Endodermal cell (in vitro differentiated cells): ENCODE measurements at places on chromosomes 12 and 14.

- DNase-seq: peak; percentile 88
Observed at GRCh38 chr12:77685112-77685511, 145.6 kb upstream of the NAV3 start.

- DNase-seq: no peak
Observed at GRCh38 chr12:123089631-123090353, 61.1 kb downstream of the PITPNM2 start.

DNA sequence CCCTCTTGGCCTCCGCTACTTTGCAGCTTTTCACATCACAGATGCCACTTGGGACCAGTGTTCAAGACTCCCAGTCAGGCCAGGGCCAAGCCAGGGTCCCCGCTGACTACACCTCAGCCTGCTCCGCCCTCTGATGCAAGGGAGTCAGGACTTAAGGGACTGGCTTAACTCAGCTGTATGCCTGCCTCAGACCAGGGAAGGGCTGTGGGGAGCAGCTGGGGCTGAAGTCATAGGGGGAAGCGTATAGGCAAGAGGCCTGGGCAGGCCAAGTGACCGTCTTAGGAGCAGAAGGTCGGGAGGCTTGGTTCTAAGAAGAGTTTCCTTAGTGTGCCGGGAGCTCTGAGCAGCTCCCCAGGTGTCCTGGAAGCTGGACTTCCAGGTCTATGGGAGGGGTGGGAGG lies 21.9 kb downstream of the KDM2B start:
- peak; percentile 70 for DNase-seq

DNA sequence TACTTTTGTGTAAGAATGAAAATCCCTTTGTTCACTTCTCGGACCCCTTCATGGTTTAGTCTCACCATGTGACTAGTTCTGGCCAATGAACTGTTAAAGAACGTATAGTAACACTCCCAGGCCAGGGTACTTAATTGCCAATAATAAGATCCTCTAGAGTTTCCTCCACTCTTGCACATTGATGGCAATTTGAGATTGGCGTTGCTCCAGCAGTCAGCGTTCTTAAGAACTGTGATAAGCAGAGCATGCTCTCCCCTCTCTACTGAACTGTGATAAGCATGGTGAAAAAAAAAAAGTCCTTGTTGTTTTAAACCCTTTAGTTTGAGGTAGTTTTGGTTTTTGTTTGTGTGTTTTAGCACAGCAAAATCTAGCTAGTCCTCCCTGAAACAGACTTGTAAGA lies 854.5 kb downstream of the SLC6A15 start:
- DNase-seq: no peak

DNA sequence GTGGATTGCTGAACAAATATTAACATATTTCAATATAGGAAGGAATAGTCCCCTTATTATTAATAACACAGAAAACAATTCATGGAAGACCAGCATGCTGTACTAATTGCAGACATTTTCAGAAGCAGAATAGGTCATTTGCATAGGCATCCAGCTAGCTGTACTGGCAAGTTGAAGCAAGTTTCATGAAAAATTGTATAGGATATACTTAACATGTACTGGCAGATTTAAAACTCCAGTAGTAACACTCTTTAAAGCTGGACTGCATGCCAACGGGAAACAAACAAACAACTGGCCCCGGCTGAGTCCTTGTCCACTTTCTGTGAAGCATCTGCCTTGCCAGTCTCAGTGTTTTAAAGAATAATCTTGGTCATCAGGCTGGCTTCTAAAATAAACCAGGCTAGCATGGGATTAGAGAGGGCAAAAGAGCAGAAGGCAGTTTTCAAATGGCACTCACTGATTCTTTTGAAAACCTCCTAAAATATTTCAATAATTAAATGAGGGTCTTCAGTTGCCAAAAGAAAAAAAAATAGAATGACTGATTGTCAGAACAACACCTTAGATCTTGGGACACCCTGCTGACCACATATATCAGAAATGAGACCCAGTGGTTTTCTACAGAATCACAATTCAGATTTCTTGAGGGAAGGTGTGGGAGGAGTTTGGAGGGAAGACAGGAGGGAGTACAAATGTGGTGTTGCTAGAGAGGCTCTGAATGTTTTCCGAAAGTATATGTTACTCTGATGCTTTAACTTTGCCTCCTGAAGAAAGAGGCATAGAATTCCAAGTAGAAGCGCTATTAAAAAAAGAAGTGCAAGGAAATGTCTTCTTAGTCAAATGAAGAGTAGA lies 122.5 kb upstream of the KRAS start:
- no peak for DNase-seq

- DNase-seq: peak; percentile 92
Observed at GRCh38 chr12:127108360-127109215, 1158.4 kb upstream of the TMEM132C start.

DNA sequence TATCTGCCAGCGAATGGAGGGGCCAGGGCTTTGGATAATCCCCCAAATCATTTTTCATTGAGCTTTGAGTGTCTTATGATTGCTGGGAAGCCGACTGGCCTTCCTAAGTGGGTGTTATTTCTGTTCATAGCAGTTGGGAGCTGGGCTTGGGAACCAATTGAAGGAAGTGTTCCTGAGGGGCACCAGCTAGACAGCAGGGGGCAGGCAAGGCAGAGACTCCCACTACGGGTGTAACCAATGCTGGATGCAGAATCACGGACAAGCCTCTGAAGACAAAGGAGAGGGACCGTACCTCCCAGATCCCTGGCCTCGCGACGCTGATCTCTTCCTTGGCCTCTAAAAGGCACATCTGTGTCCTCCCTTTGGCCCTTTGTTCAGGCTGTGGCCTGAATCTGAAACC lies 149.0 kb upstream of the PRMT8 start:
- peak; percentile 89 for DNase-seq

GRCh38 chr12:54282949-54283593 lies 2.5 kb downstream of the HNRNPA1 start:
- no peak for DNase-seq

GRCh38 chr12:16857456-16857923 lies 251.5 kb upstream of the LMO3 start:
- no peak for DNase-seq

- no peak for DNase-seq
Observed at GRCh38 chr14:81187832-81188522, 32.8 kb downstream of the GTF2A1 start.

GRCh38 chr12:67415473-67415872 lies 146.3 kb downstream of the CAND1 start:
- peak; percentile 76 for DNase-seq

DNA sequence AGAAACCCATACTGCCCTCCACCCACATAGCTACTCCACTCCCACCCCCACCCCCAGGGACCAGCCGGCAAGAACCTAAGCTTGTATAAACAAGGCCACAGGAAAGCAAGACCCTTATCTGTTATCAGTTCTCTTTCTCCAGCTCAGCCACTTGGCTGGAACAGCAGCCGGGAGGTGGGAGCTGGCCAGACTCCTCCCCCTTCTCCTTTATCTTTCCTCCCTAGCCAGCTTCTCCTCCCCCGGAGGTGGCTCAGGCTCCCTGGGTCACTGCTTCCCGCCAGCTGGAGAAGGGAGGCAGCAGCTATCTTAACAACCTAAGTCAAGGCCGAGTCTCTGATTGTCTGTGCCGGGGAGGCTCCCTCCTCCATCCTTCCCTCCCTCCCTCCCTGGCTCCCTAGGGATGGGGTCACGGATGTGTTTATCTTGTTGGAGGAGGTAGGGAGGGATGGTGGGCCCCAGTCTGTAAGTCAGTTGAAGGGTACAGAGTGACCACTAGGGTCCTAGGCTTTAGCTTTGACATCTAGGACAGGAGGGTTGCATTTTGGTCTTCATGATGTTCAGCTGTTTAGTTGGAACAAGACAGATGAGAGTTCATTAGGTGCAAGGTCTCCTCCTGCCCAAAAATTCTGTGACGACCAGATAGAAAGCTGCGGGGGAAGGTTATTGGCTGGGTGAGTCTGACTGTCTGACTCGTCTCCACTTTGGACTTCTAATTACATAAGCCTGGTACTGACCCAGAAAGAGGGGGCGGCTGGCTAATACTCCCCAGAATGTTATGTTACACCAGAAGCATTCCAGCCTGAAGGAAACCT lies 29.7 kb downstream of the ZFP36L1 start:
- DNase-seq: peak; percentile 93

- no peak for DNase-seq
Observed at GRCh38 chr12:130083734-130084133, 78.5 kb upstream of the FZD10 start.

- no peak for DNase-seq
Observed at GRCh38 chr12:129005416-129005815, 152.1 kb downstream of the GLT1D1 start.

DNA sequence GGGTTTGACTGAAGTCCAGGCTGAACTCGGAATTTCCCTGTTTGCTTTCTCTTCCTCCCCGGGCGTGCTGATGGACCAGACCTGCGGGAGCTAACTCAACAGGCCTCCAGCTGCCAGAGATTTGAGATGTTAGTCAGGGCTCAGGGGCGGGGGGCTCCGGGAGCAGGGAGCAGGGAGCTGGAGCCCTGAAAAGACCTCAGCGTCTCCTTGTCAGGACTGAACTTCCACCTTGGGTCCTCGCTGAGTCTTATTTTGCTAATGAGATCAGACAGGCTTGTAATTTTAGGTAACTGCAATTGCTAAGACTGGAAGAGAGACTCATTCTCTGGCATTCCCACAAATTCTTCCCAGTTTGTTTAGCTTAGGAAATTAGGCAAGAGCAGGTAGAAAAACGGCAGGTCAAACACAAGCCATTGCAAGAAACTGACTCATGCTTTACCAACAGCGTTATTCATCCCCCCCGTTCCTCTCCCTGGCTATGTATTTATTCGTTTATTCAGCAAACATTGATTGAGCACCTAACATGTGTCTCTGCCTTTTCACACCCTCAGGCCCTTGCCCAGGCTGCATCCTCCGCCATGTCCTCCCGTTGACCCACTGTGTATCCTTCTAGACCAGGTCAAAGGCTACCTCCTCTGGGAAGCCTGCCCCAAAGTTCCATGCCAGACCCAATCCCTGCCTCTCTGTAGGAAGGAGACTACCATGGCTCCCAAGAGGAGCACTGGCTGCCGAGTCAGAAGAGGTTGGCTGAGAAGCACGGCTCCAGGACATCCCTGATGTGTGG lies 80.4 kb upstream of the DIO3 start:
- peak; percentile 39 for DNase-seq

DNA sequence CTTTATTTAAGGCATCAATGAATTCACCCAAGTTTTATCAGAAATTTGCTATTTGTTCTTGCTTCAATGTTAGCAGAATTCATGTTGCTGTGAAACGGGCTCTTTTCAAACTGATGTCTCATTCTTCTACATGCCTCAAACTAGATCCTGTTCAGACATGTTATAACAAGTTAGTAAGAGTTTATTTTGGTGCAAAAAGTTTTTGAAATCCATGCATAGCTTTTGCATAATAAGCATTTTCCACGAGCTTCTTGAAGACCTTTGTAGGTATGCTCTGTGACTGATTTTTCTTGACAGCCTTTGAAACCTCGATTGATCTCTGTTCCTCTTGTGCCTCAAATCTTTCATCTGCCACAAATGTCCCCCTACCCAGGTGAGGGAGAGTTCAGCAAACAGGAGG lies 275.2 kb downstream of the FOXN3 start:
- DNase-seq: no peak

DNA sequence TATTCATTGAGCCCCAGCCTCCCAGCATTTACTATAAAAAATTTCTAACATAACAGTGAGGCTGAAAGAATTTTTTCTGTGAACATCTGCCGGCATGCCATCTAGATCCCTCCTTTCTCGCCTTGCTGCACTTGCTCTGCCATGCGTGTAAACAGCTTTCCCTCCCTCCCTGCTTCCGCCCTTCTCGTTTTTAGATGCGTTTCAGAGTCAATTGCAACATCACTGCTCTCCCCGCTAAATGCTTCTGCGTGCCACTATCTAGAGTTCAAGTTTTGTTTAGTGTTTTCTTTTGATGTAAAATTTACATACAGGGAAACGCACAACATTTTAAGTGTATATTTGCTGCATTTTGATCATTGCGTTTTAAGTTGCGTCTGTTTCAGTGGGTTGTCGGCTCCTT lies 83.6 kb downstream of the CCDC92 start:
- DNase-seq: no peak

GRCh38 chr14:94769391-94770250 lies at the start of gene GSC:
GSC (minus strand) TSS chr14:94770113; CDS start chr14:94770015, 98 bp downstream.
- DNase-seq: no peak

DNA sequence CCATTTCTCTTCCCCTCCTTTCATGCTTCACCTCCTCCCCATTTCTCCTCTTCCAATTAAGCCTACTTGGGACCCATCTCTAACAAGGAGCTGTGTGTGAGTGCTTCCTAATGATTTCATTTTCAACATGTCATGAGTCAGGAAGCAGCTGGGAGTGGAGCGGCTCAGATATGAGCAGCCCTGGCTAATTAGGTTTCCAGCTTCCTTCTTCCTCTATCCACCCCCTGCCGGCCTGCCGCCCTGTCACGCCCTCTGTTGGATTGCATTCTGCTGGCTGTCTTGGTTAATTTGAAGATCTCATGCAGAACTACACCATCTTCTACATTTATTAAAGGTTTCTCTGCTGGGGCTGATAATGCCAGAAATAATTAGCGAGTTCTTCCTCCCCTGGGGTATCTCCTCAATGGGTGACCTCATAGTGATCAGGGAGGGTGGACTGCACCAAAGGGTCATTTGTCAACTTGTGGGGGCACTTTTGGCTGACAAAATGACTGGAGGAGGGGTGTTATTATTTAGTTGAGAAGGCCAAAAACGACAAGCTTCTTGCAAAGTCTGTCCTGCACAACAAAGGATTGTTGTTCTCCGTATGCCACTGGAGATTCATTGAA lies 300.9 kb upstream of the SRRM4 start:
- peak; percentile 80 for DNase-seq

DNA sequence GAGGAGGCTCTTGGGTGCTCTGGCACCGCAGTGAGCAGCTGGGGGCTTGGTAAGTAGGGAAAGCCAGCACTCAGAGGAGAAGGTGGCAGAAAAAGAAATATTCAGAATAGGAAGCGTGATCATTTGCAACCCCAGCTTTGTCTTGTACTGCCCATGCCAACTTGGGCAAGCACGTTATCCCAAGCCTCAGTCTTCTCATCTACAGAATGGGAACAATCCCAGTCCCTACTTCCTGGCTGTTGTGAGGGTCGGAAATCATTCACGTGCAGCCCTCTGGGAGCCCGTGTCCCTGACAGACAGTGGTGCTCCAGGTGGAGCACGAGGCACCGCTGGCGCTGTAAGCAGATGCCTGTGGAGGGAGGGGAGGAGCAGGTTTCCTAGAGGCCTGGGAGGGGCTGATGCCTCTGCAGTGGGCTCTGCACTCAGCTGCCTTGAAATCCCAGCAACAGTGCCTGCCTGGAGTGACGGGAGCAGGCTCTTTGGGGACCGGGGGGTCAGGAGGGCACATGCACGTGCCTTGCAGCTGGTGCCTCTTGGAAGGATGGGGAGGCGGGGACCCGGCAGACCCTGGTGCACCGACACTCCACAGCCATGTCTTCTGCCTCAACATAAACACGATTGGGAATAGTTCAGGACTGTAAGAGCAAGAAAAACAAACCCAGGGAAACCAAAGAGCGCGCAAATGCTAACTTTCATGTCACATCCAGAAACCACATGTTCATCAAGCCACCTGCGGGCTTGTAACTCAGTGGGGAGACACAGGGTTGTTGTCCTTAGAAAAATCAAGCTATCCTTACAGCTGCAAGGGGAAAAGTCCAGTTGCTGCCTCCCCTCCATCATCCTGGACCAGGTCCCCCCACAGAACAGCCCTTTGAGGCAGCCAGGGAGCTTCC lies 86.5 kb upstream of the DIO3 start:
- DNase-seq: peak; percentile 32

GRCh38 chr12:86264451-86265328 lies 8.5 kb upstream of the MGAT4C start:
- DNase-seq: peak; percentile 93

- DNase-seq: no peak
Observed at GRCh38 chr12:66971816-66972215, 292.9 kb upstream of the GRIP1 start.

GRCh38 chr12:71335151-71335962 lies 104.2 kb upstream of the LGR5 start:
- no peak for DNase-seq

GRCh38 chr12:110079477-110080400 lies 31.4 kb upstream of the C12orf76 start:
- DNase-seq: no peak
